ENCODE measurements at places on chromosomes 7 and 10. TPM values are rescaled to one million over a fixed set of nuclear protein-coding genes. Genes with fewer than 3 reads are reported as not detected.

- no peak for DNase-seq
Measured at GRCh38 chr7:98135984-98136383, 29.3 kb downstream of the LMTK2 start.

GRCh38 chr10:90175161-90175681 is 473.8 kb downstream of the KIF20B start:
- DNase-seq = no peak

DNA sequence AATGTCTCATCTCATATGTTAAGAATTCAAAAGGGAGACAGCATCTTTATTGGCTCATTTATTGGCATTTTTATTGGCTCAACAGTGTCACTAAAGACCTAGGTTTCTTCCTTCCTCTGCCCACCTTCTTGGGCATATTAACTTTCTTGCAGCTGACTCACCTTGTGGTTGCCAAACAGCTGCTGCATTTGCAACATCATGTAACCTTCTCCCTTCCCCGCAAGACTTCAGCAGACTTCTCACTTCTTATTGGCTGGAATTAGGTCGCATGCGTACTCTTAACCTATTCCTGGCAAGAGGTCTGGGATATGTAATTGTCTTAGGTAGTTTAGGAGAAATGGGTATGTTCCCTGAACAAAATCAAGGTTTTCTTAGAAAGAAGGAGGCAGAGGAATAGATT is 263.2 kb downstream of the POU6F2 start:
- DNase-seq = no peak

- DNase-seq = no peak
Measured at GRCh38 chr10:99520847-99521764, 11.6 kb upstream of the NKX2-3 start.

- DNase-seq = no peak
Measured at GRCh38 chr10:71025535-71025934, 137.2 kb upstream of the PCBD1 start.

GRCh38 chr7:27952456-27953285 is 212.7 kb downstream of the TAX1BP1 start:
- DNase-seq = no peak

GRCh38 chr10:132554991-132555647 is 17.5 kb downstream of the INPP5A start:
- no peak for DNase-seq

DNA sequence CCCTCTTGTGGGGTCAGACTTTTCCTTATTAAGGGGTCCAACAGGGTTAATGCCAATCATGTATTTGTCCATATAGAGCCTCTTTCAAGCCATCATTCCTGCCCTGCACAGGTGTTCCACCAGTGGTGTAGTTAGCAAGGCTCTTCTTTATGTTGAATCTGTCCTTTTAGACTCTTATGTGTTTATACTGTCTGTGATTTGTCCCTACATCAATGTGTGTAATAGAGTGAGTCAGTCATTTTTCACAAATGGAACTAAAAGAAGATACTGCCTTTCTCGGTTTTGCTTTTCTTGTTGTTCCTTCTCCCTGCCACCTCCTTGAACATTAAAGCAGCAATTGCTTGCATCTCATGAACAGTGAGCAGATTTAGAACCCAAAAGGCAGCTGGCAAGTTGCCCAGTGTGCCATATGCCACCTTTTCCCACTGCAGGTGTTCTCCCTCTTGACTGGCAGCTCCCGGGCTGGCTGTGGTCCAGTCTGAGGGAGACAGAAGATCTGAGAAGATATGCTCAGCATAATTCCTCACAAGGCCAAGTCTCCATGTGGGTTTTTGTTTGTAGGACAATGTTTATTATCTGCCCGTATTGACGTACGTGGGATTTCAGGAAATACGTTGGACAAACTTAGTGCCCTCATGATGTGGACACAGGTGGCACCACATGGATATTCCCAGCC is 154.1 kb downstream of the LHFPL3 start:
- DNase-seq = no peak

- DNase-seq = no peak
Measured at GRCh38 chr7:119270045-119270464, 1002.9 kb upstream of the KCND2 start.

DNA sequence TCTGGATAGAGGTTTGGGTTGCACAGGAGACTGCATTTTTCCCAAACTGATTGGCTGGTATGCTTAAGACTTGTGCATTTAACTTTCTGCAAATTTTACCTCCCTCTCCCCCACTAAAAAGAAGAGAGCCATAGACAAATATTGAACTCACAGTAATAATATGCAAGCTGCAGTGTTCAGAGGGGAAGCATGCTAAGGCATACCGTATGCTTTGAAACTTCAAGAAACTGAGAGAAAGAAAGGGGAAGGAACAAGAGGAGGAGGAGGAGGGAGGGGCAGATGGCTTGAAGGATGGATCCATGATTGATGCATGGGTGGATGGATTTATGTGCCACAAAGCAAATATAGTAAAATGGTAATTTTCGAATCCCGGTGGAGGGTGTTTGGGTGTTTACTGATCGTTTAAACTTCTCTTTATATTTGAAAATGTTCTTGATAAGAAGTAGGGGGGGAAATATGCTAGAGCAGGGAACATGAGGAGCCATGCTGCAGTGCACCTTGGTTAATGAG is 7.8 kb upstream of the KLF6 start:
- no peak for DNase-seq

DNA sequence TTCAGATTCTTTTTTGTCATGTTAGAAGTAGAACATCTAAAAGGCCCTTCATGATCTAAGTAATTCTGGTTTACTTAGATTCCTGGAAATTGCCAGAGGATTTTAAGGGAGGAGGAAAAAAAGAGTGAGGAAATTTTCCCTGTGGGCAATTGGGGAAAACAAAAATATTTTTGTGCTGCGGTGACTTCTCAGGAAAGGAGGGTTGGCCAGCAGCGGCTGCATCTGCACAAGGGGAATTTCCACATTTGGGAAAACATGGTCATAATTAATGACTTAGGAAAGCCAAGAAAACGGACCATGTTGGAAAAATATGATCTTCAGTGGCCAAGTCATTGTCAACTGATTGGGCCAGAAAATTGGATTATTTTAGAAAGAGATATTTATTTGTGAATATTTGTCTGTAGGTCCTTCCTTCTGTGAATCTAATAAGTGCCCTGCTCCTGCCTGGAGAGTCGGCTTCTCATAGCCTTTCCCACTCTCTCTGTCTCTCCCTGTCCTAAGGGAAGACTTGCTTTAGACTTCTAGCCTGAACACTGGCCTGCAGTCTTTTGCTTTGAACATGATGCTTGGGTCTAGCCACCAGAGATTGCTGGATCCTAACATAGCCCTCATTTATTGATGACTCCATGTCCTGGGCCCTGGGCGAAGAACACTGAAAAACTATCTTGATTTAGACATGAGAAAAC is 124.2 kb upstream of the MKLN1 start:
- no peak for DNase-seq

GRCh38 chr7:114217026-114217806 is 197.4 kb upstream of the FOXP2 start:
- DNase-seq = no peak

DNA sequence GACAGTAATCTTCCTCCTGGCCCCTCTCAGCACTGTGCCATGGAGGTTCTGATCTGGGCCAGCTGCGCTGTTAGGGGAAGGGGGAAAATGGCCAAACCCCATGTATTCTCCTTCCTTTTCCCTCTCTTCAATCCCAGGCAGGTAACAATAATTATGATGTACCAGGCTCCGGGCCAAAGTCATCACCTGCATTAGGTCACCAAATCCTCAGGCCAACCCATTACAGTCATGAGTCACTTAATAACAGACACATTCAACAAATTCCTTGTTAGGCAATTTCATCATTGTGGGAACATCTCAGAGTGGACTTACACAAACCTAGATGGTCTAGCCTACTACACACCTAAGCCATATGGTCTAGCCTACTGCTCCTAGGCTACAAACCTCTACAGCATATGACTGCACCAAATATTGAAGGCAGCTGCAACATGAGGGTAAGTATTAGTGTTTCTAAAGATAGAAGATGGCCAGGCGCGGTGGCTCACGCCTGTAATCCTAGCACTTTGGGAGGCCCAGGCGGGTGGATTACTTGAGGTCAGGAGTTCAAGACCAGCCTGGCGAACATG is 2.2 kb upstream of the HSPB1 start:
- DNase-seq = no peak

GRCh38 chr10:6191147-6191546 is 11.6 kb upstream of the PFKFB3 start:
- DNase-seq = no peak

GRCh38 chr10:53737132-53737531 is 964.5 kb upstream of the MBL2 start:
- no peak for DNase-seq

GRCh38 chr7:80078159-80078731 is 56.4 kb upstream of the GNAI1 start:
- no peak for DNase-seq

DNA sequence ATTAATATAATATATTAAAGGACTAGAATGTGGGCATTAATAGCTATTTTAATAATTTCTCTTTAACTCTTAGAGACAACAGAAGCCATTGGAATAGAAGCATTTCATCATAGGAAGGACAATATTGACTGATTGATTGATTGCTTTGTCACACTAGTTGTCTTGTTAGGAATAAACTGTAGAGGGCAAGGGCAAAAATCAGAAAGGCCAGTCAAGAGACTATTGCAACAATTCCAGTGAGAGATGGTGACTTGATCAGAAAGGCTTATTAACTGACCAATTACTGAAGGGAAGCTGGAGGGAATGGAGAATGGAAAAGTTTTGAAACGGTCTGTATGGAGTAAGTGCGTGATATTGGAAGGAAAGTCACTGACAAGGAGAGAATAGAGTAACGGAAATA is 87.3 kb downstream of the RUNDC3B start:
- no peak for DNase-seq

DNA sequence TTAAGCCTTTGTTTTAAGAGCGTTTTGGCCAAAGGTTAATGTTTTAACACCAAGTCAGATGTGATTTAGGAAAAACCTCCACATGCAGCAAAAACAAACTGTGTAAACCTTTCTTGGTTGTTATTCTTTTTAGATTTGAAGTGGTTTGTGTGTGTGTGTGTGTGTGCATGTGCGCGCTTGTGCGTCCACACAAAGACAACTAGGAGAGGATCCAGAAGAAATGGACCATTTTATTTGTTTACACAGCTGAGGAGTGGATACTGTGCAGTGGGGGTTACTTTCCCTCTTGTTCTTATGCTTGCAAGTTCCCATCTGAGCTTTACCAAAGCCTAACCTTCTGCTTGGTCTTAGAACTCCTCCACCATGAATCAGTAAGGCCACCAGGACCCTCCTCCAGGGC is 20.0 kb downstream of the TCF7L2 start:
- no peak for DNase-seq

Gene GFRA1
- 46.3 TPM for total RNA-seq

Gene TMEM184A
- total RNA-seq = 3.2 TPM

Gene CD36
- not detected for total RNA-seq

Gene AKR1D1
- total RNA-seq = not detected

Gene HYAL4
- total RNA-seq = not detected

Gene AMPH
- total RNA-seq = not detected

Gene MSMB
- not detected for total RNA-seq

Gene ATRNL1
- 36.2 TPM for total RNA-seq

Gene TM9SF3
- total RNA-seq = 119 TPM

Gene GRID2IP
- not detected for total RNA-seq

Gene RAPGEF5
- 0.97 TPM for total RNA-seq

Gene GDF2
- total RNA-seq = not detected

Gene PTPRZ1
- total RNA-seq = 0.22 TPM

Gene CFTR
- total RNA-seq = 0.06 TPM

Gene NFKB2
- 28.8 TPM for total RNA-seq
